ENCODE measurements at places on chromosomes 1 and 21.

DNA sequence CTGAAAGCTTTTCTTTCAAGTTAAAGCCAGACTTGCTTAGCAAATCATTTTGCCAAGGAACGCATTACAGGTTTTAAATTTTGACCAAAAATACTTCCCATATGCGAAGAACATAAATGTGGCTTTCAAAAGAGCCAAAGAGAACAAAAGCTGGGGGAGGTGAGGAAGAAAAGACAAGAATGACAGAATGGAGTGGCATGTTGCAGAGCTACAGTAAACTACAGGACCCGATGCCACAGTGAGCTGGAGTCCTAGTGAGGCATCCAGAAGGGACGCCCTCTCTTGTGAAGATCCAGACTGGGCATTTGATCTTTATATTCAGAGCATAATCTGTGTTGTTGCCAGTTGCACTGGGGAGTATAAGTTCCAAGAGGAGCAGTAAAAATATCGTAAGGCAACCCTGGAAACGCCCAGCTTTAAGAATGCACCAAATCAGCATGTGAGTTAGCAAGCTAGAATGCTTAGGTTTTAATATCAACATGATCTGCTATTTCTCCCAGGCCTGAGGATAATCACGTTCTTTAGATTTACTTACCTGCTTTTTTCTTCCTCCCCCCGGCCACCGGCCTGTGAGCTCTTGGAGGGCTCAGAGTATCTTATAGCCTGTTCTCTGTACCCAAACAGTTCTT is 48.4 kb upstream of the HOOK1 start:
- no peak overlapping the region for H3K27ac ChIP-seq
- no peaks in the 10 kb centered on the region for H3K36me3 ChIP-seq

DNA sequence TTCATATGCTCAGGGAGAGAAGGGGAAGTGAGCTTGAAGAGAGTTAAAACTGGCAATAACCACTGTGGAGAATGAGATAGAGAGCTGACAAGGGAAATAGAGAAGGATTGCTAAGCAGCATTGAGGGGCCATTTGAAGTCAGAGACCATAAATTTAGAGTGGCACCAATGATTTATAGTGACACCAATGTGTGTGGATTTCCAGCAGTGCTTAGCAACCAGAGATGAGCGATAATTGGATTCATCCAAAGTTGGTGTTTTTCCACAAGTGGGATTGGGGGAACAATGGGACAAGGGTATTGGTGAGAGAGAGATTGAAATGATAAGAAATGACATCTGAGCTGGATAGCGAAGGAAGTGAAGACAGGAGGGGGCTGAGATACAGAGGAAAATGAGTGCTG is 114.1 kb downstream of the C1orf94 start:
- H3K36me3 ChIP-seq, result no peaks in the 10 kb centered on the region
- no peaks in the 10 kb centered on the region for H3K4me1 ChIP-seq
- no peaks in the 10 kb centered on the region for H3K27me3 ChIP-seq
- no peak overlapping the region for H3K27ac ChIP-seq
- no peak overlapping the region for H3K4me3 ChIP-seq
- DNase-seq, result no peak

DNA sequence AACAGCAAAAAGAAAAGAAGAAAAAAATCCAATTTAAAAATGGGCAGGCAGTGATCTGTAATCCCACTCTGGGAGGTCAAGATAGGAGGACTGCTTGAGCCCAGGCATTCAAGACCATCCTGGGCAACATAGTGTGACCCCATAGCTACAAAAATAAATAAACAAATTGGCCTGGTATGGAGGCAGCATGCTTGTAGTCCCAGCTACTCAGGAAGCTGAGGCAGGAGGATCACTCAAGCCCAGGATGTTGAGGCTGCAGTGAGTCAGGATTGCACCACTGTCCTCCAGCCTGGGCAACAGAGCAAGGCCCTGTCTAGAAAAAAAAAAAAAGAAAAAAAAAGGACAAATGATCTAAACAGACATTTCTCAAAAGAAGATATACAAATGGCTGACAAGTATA is 99.6 kb downstream of the EIF4G3 start:
- no peak overlapping the region for H3K4me3 ChIP-seq
- H3K27me3 ChIP-seq, result no peaks in the 10 kb centered on the region
- no peak overlapping the region for H3K27ac ChIP-seq
- DNase-seq, result no peak

GRCh38 chr1:176466514-176466913 is 3.5 kb downstream of the PAPPA2 start:
- H3K4me1 ChIP-seq, result no peaks in the 10 kb centered on the region
- no peak overlapping the region for H3K4me3 ChIP-seq
- no peak overlapping the region for H3K27ac ChIP-seq
- DNase-seq, result no peak
- H3K36me3 ChIP-seq, result no peaks in the 10 kb centered on the region
- no peaks in the 10 kb centered on the region for H3K27me3 ChIP-seq

- no peaks in the 10 kb centered on the region for H3K36me3 ChIP-seq
- no peak overlapping the region for H3K4me3 ChIP-seq
- DNase-seq, result no peak
- no peaks in the 10 kb centered on the region for H3K27me3 ChIP-seq
- no peak overlapping the region for H3K27ac ChIP-seq
Measured at GRCh38 chr1:96698342-96698983, 23.1 kb upstream of the PTBP2 start.

- peaks cover 52% of the 10 kb centered on the region for H3K4me1 ChIP-seq
- peak overlapping the region; percentile 29 for H3K27ac ChIP-seq
- H3K36me3 ChIP-seq, result no peaks in the 10 kb centered on the region
- peak; percentile 85 for DNase-seq
- H3K4me3 ChIP-seq, result no peak overlapping the region
Measured at GRCh38 chr1:1135339-1136136, 19.6 kb upstream of the C1orf159 start.

DNA sequence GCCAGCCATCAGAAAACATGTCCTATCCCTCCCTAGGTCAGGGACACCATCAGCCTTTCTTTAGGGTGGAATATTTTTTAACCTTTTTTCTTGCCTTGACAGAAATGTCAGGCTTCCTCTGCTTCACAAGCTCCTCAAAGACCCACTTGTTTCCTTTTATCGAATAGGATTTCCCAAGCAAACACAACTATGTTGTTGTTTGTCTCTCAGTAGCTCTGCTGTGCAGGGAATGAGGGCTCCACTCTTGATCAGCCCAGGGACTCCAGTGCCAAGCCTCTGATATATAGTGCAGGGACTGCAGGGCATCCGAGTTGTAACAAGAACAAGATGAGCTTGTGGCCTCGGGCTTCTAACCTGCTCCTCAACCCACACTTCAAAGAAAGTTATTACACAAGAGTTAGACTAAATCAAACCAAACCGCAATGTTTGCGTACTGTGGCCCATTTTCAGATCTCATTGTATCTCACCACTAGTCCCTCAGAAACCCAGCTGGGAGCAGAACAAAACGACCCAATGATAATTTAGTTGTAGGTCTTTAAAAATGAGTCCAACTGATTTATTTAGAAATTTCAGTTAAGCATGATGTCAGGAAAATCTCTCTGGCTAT is 108.1 kb downstream of the ATG4C start:
- no peaks in the 10 kb centered on the region for H3K36me3 ChIP-seq
- H3K4me1 ChIP-seq, result no peaks in the 10 kb centered on the region
- H3K4me3 ChIP-seq, result no peak overlapping the region
- H3K27me3 ChIP-seq, result peaks cover 2% of the 10 kb centered on the region
- no peak for DNase-seq

DNA sequence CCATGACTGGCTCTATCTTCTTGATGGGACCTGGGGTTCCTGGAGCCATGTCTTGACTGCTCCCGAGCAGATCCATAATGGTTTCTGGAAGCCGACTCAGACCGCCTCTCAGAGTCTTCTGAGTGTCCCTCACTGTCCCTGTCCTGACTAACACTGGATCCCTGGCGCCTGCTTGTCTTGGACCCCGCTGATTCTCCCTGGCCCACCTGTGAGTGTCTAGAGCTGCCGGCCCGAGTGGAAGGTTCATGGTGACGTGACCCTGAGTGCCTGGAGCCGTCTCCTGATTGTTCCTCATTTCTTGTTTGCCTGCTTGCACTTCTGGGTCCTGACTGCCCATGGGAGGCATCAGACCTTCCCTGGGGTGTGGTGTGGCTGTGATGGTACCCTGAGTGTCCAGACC is 15.1 kb downstream of the FLG start:
- no peak overlapping the region for H3K27ac ChIP-seq
- no peak overlapping the region for H3K4me3 ChIP-seq
- no peaks in the 10 kb centered on the region for H3K36me3 ChIP-seq
- no peaks in the 10 kb centered on the region for H3K27me3 ChIP-seq

- H3K27ac ChIP-seq, result no peak overlapping the region
- H3K4me3 ChIP-seq, result no peak overlapping the region
- no peak for DNase-seq
- peaks cover 6% of the 10 kb centered on the region for H3K4me1 ChIP-seq
- no peaks in the 10 kb centered on the region for H3K36me3 ChIP-seq
Measured at GRCh38 chr21:35027563-35028450, 21.3 kb downstream of the RUNX1 start.

GRCh38 chr1:3279182-3279470 is 175.3 kb upstream of the ARHGEF16 start:
- peaks cover 32% of the 10 kb centered on the region for H3K27me3 ChIP-seq
- no peak overlapping the region for H3K27ac ChIP-seq
- H3K36me3 ChIP-seq, result no peaks in the 10 kb centered on the region

DNA sequence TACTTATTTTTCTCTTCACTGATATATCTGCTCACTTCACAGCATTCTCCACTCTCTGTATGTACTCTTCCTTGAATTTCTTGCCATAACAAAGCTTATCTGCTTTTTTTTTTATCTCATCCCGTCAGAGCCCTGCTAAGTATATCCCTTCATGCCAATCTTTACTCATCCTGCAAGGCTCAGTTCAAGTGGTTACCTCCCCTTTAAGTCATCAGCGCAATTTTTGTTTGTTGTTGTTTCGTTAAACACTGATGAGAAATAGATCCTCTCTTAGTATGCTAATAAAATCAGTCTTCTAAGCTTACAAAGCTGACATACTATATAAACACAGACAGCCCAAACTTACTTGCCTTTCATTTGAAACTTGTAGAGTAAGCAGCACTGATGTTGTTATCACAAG is 17.8 kb downstream of the COL24A1 start:
- H3K27me3 ChIP-seq, result no peaks in the 10 kb centered on the region
- no peaks in the 10 kb centered on the region for H3K36me3 ChIP-seq
- H3K4me3 ChIP-seq, result no peak overlapping the region
- DNase-seq, result no peak
- H3K27ac ChIP-seq, result no peak overlapping the region
- H3K4me1 ChIP-seq, result no peaks in the 10 kb centered on the region

- H3K36me3 ChIP-seq, result no peaks in the 10 kb centered on the region
- H3K4me1 ChIP-seq, result peaks cover 34% of the 10 kb centered on the region
- no peak overlapping the region for H3K4me3 ChIP-seq
- no peak overlapping the region for H3K27ac ChIP-seq
- no peak for DNase-seq
- peaks cover 87% of the 10 kb centered on the region for H3K27me3 ChIP-seq
Measured at GRCh38 chr1:47433477-47434050, 4.3 kb upstream of the FOXD2 start.

- H3K27me3 ChIP-seq, result no peaks in the 10 kb centered on the region
- peak; percentile 4 for DNase-seq
- peaks cover 11% of the 10 kb centered on the region for H3K36me3 ChIP-seq
- H3K4me3 ChIP-seq, result no peak overlapping the region
- H3K4me1 ChIP-seq, result no peaks in the 10 kb centered on the region
Measured at GRCh38 chr1:66943361-66943969, 18.7 kb downstream of the MIER1 start.

DNA sequence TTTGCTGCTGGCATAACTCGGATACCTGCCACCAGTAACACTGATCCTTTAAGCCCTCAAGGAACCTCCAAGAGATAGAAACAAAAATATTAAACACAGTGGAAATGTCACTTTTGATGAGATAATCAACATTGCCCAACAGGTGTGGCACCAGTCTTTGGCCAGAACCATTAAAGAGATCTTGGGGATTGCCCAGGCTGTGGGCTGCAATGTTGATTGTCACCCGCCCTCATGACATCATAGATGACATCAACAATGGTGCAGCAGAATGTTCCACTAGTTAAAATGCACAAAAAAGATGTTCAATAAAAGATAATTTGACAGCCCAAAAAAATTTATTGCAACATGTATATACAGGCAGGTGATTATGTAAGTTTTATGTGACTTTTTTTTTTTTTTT is 20.2 kb upstream of the ZMYM1 start:
- no peaks in the 10 kb centered on the region for H3K4me1 ChIP-seq
- no peak overlapping the region for H3K27ac ChIP-seq
- DNase-seq, result no peak
- no peak overlapping the region for H3K4me3 ChIP-seq

DNA sequence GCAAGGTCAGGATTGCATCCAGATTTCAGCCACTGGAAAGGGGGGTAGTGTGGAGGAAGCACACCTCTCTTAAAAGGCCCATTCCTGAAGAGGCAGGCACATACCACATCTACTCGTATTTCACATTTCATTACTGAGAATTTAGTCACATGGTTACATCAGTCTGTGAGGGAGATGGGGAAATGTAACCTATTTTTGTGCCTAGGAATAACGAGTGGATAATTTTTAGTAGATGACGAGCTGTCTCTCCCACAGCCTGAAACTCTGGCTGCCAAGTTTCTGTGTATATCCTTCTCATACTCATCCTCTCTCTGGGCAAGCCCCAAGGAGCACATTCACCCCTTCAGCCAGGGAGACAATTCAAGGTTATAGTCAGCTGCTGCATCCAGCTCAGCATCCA is 10.3 kb upstream of the C21orf91 start:
- no peak overlapping the region for H3K4me3 ChIP-seq
- DNase-seq, result no peak
- no peaks in the 10 kb centered on the region for H3K36me3 ChIP-seq
- H3K27me3 ChIP-seq, result no peaks in the 10 kb centered on the region

DNA sequence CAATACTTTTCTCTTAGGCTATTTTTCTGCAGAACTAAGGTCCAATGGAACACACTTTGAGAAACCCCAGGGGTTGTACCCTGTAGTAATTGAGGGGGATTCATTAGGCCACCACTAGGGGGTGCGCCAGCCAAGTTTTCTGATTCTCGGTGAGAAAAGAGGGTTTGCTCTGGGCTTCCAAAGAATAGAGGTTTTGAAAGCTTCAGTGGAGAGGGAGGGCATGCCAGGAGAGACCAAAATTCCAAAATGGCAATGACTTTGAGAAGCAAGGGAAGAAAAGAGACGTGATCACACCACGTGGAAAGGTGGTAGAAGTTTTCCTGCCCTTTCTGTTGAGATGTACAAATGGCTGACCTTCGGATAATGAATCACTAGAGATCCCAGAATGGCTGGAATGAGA is 323.3 kb downstream of the RPS6KC1 start:
- no peaks in the 10 kb centered on the region for H3K36me3 ChIP-seq
- H3K27ac ChIP-seq, result no peak overlapping the region
- H3K27me3 ChIP-seq, result no peaks in the 10 kb centered on the region
- peak; percentile 63 for DNase-seq
- H3K4me1 ChIP-seq, result peaks cover 13% of the 10 kb centered on the region

DNA sequence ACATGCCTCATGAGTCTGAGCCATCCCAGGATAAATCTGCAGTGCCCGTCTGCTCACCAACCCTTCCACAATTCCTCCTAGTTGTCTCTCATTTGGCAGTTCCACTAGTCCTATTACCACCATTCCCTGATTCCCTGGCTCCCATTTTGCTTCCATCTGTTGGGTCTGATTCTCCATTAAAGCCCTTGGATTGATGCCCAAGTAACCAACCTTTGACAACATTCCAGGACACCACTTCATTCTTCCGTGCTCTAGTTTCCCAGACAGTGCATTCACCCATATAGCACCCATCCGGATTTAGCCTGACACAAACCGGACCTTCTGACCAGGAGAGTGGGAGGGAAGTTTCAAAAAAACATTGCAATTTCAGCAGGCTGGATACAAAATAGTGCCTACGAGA is 189.4 kb upstream of the PALMD start:
- DNase-seq, result no peak
- H3K27me3 ChIP-seq, result no peaks in the 10 kb centered on the region
- H3K27ac ChIP-seq, result no peak overlapping the region
- no peak overlapping the region for H3K4me3 ChIP-seq
- H3K36me3 ChIP-seq, result no peaks in the 10 kb centered on the region
